ENCODE measurements at places on chromosomes 7 and 10.

DNA sequence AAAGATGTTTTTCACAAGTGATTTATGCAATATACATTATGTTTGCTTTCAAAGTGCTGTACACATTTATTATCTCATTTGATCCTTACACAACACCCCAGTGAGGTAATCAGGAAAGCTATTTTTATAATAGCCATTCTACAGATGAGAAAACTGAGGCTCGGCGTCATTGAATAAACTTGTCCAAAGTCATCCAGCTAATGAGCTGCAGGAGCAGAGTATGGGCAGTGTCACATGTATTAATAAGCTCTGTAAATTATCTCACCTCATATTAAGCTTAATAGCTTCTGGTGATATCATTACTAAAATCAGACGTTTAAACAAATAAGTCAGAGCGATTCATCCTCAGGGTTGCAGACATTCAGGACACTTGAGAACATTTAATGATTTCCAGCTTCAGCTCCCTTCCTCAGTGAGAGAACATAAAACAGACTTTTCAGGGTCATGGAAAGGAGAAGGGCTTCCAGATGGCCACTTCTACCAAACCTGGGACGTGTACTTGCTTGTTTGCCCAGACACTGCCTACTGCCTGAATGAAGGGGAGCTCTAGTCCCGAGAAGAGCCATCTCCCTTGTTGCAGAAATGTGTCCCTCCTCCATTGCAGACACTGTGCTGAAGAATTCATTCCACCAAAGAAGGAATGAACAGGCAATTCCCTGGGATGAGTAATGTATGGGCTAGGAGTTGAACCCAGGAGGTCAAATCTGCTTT, 20.5 kb upstream of the FZD1 start:
- DNase-seq, result no peak

GRCh38 chr10:114709984-114710383, 51.9 kb upstream of the ABLIM1 start:
- DNase-seq, result no peak

- DNase-seq, result no peak
These were observed 17.5 kb upstream of the TRUB1 start for GRCh38 chr10:114920459-114920858.

DNA sequence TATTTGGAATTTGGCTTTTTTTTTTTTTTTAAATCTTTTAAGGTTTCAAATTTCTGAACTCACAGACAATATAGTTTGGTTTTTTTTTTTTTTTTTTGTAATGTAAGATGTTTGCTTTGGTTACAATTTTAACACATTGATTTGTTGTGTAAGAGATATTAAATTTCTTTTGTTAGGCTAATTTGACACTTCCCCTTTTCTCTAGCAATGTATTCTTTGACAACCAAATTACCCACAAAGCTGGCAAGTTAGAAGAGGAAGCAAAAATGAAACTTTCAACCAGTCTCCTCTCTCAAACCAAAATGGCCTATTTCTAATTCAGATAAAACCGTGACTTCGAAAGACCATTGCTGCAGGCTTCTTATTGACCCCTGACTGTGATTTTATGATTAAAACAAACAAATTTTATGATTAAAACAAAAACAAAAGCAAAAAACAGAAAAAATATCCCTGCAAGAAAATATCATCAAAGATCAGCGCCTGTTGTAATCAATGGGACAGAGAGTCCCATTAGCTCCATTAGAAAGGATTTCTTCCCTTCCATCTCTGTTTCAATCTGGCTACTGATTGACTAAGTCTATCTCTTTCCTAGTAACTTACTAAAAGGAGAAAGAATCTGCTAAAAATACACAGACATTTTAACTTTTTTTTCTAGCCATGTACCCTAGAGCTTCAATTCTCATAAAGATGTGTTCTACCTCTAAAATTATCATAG, 489.2 kb downstream of the MDFIC start:
- DNase-seq, result no peak

DNA sequence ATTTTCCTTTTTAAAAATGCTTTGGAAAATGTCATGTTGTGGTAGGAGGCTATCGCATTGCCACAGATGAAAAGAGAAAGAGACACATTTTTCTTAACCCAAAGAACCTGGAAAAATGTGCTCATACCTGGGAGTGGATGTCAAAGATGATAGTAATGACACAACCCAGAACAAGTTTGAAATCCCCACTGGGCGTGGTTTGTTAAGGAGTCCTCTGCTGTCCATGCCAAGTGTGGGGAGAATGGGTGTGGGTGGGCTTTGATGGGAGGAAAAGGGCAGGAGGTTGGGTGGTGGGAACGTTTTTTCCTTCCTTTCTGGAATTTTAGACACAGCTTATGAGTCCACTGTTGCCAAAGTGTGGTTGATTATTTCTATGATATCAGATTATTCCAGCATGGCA, 10.9 kb downstream of the OPTN start:
- no peak for DNase-seq

DNA sequence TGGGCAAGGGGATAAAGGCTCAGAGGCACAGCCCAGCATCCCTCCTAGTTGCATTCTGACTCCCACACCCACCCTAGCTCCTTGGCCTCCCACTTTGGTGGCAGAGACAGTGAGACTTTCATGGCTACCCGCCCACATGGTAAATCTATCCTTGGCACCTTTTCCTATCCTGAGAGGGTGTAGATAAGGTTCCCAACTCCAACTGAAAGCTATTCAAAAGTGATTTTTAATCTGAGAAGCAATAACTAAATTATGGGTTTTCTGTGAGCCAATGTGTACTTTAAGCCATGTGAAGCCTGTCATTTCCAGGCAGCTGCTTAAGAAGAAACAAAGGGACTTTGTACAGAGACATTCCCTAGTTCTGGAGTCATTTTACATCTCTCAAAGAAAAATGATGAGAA, 9.1 kb downstream of the LAMB1 start:
- no peak for DNase-seq

DNA sequence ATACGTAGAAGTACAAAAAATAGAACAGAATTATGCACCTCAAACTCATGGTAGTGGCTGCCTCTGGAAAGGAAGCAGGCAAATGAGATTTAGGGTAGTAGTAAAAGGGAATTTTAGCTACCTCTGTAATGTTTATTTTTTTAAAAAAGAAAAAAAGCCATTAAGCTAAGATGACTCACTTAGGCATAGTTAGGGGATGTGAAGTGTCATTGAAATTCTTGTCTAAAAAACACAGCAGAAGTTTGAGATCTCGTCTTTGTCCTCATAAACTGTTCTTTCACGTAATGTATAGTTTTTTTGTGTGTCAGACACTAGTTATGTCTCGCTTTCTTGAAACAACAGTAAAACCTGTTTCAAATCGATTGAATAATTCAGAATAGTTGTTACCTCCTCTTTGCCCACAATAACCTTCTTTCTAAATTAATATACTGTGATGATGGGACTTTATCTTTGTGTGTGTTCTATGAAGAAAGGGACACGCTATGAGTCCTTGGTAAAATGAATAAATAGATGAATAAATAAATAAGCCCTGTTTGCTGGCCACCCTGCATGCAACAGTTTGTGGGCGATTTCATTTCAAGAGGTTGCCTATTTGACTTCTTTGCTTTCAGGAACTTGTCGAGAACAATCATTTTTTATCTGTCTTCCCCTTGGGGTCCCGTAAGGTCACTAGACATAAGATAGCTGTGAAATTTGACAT, 14.5 kb upstream of the FBXW4 start:
- no peak for DNase-seq

Measured in astrocyte of the cerebellum (primary cell).